GM12865 (cell line): ENCODE measurements at places on chromosomes 2 and 18.

DNA sequence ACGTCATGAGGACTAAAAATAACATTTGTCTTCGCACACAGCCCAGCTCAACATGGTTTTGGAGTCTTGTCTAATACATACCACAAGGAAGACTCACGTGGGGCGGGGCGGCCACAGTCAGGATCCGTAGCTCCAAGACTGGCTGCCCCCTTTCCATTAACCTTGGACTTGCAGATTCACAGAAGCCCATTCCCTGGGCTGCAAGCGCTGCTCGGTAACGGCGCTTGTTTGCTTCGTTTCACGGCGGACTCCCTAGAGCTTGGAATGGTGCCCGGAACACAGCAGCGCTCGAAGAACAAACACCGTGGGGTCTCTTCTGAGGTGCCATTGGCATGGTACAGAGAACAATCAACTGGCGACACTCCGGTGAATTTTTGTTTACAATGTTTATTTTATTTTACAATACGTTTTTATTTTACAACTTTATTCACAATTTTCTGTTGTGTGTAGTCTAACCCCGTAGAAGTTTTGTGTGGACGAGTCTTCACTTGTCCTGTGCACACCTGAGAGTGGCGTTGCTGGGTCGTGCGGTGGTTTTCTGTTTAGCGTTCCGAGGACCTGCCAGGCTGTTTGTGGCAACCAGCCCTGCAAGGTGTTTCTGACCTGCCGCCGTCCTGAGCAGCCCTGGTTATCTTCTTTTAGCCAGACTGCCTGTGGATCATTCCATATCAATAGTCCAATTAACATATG is 126.5 kb downstream of the GALR1 start:
- DNase-seq = no peak

- no peak for DNase-seq
Observed at GRCh38 chr2:218729640-218730039, 19.0 kb downstream of the TTLL4 start.

GRCh38 chr2:102273619-102274211 is 37.6 kb upstream of the IL1RL1 start:
- DNase-seq = no peak

DNA sequence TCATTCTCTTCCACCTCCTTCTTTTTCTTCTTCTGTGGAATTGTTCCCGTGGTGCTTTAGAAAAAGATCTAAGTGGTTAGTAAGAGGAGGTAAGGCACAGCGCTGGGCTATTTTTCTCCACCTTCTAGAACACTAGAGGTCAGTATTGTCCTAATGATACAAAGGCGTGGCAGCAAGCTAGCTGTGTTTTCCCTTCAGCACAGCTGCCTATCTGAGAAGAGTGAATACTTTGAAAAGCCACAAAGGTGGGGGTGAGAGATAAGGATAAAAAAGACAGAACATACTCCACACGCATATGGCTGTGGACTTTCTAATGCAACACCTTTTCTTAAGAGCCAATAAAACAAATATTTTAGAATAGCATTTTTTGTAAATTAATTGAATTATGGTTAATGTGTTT is 2.1 kb downstream of the CNTNAP5 start:
- DNase-seq = peak; percentile 59

DNA sequence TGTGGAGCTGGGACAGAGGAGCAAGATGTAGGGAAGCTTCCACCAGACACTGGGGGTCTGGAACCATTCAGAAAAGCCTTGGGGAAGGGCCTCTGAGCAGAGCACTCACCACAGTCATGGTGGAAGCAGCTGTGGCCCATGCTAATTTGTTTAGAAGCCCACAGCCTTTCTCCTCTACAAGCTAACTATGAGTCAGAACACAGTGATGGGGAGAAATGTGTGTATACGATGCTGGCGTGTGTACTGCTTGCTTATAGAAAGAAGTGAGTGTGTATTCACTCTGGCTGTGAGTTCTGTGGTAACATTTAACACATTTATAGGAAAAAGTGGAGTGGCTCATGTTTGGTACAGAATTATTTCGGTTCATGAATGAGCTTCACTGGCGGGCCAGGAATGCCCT is 157.0 kb upstream of the ACAA2 start:
- DNase-seq = no peak

DNA sequence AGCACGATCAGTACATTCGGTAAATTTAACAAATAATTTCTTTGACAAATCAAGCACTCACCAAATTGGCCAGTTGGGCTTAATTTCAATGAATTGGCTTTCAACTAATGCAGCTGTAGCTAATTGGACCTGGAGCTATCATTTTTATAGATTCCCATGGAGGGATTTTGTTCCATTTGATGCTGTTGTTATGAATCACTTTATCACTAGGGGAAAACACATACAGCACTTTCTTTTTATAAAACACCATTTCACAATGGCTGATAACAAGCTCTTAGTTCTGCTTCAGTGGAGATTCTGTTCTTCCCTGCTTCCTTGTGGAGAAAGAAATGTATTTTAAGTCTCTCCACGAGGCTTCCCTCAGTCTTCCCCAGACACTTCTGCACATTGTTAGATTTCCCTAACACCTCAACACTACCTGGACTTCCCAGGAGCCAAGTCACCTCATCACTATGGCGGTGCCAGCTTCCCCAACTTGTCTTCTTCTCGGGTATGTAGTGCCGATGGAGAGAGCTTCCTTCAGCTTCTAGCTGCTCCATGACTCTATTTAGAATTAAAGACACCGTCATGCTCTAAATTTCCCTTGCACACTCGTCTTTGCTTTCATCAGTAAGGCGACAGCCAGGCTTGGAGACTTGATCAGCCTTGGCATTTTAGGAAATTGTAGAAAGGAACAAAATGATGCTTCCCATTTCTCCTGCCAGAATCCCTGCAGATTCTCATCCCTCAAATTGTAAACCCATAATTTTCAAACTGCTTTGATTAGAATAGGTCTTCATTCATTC is 72.0 kb downstream of the INPP5D start:
- no peak for DNase-seq

DNA sequence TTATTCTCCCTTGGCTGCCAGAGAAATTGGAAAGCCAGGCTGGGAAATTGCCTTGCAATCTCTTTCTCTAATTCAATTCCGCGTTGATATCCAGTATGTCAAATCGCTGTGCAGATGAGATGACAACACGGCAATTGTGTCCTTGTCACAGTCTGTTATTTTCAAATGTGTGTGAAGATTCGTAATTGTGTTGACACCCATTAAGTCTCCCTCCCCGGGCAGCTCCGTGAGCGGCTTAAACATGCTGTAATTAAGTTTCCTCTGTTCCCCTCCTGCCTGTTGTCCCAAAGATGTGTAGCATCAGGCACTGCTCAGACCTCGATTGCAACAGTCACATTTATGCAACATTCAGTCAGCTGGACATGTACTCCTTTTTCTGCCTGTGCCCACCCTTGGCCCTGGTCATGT is 209.5 kb downstream of the LPIN1 start:
- no peak for DNase-seq

DNA sequence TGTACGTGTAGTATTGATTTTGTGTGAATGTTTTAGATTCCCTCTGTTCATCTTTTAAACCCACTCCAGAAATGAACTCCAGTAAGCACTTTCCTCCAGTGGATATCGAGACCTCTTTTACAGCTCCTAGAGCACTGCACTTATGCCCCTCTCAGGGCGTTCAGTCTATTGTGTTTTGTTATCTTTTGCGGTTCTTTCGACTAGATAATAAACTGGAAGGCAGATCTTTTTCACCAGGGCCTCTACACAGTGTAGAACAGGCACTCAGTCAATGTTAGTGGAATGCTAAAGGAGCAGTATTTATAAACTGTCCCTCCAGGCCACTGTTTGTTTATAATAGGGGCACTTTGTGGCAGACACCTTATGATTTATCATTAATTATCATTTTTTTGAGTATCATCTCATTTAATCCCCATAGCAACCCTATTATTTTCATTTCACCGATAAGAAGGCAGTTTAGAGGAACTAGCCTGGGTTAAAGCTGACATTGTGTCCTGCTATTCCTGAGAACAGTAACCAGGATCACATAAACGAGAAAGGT is 742 bp upstream of the SOS1 start:
- DNase-seq = no peak

GRCh38 chr18:9364242-9364641 is 29.7 kb downstream of the TWSG1 start:
- no peak for DNase-seq

GRCh38 chr2:38485734-38486133 is 108.7 kb upstream of the ATL2 start:
- DNase-seq = peak; percentile 79

GRCh38 chr2:65436824-65437221 is 4.4 kb upstream of the SPRED2 start:
- DNase-seq = peak; percentile 91

- peak; percentile 12 for DNase-seq
Observed at GRCh38 chr18:6543330-6543908, 128.7 kb upstream of the L3MBTL4 start.

DNA sequence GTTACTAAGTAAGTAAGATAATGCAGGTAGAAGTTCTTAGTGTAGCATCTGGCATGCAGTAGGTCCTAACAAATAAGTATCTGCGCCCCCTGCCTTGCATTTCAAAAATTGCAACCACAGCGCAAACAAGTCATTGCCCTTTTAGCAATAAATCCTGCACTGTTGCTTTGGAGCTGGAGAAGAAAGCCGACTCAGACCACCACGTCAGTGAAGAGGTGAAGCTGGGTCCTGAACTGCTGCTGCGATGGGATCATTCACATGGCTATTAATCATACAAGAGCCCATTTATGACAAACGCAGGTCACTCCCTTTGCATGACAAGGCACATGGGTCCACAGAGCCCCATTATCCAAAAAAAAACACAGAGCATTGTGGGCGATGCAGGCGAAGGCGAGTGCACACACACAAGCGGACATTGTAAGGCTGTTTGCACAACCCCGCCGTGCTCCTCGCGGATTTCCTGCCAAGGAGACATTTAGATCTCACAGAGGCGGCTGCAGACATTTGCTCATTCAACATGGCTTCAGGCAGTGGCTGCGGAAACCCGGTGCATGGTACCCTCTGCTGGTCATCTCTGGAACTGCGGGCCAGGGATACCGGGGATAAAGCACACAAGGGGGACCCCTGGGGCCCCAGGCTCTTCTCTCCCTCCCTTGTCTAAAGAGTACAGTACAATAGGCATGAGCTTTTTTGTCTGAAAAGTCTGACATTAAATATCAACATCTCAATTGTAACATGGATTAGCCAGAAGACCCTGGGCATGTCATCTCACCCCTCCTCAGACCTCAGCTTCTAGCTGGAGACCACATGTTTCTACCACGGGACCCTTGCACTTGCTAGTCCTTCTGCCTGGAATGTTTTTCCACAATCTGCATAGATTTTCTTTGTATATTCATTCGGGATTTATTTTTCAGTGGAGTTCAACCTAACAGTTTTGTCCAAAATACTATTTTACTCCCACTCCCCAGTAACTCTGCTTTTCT is 56.7 kb downstream of the CYRIA start:
- DNase-seq = peak; percentile 76

- peak; percentile 47 for DNase-seq
Observed at GRCh38 chr2:147499785-147500184, 345.0 kb upstream of the ACVR2A start.

DNA sequence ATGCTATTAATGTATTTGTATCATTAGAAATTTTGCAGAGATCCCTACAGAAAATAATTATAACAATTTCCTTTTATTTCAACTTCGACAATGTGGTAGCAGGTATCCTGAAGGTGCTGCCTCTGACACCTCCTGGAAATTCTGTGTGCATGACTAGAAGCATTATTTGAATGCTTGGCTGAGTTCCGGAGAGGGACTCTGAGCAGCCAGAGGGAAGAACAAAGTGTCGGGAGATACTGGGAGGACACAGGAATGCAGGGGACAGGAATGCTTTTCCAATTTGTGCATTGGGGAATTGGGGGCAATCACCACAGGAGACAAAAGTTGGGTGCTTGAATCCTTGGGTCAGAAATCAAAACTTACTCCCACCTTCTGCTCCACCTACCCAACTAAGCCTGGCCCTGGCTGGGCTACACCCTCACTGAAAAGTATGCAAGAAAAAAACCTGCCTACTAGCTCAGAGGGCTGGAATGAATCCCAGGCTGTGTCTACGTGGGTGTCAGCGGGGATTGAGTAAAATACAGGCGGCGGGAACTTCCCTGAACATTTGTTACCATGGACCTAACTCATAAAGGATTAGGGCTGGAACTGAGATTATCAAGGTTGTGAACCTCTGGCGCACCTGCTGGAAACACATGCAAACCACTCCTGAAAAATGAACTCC is 299.3 kb downstream of the SOX11 start:
- no peak for DNase-seq

- DNase-seq = no peak
Observed at GRCh38 chr2:1360144-1360543, 53.1 kb upstream of the TPO start.

- DNase-seq = no peak
Observed at GRCh38 chr2:37630301-37630700, 41.1 kb downstream of the CDC42EP3 start.

DNA sequence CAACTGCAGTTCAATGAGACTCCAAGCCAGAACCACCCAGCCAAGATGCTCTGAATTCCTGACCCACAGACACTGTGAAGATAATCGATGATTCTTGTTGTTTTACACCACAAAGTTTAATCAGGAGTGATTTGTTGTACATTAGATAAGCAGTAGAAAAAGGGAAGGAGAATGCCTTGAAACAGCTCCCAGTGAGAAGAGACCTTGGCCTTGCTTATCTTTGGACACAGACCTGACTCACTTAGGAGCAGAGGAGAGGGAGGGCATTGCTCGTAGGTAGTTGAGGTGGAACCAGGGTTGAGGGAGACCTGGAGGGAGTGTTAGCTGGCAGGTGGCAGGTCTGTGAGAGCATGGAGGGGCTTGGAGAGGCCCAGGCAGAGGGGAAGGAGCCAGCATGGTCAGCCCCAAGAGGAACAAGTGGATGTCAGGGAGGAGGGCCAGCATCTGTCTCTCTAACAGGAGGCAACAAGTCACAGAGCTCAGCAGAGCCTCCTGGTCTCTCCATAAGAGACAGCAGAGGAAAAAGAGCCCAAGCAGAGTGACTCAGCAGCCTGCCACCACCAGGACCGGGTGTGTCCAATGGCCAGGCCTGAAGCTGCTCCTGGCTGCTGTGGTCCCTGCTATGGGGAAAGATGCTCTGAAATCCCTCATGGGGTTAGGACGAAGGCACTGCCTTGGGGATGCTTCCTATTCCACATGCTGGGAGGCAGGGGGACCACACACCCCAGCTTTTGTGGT is 161.6 kb upstream of the CAPN13 start:
- DNase-seq = no peak

- DNase-seq = no peak
Observed at GRCh38 chr18:77130229-77131099, 2.1 kb downstream of the MBP start.

GRCh38 chr2:151756820-151757219 is 22.5 kb upstream of the NEB start:
- no peak for DNase-seq
